CD4-positive, alpha-beta T cell treated with Interleukin-6 for 4 hours (primary cell): ENCODE measurements at places on chromosomes 1 and 21.

DNA sequence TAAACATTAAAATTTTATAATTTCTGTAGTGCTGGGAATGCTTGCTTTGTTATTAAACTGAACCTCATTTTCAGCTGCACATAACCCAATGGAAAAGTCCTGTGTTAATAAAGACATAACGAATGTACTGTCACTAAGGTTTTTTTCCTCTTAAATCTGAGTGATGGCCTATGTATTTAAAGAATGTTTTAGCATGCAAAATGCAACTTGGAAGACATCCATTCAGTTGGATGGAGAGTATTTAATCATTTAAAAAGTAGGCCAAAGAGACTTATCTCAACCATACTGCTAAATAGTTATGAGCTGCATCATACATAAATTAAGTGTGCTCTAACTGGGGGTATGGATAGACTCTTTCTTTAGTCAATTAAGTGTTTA lies 48.5 kb downstream of the RWDD3 start:
- no peak for DNase-seq

GRCh38 chr1:230204842-230205241 lies 137.8 kb downstream of the GALNT2 start:
- no peak for DNase-seq

GRCh38 chr1:60345621-60346020 lies 272.1 kb upstream of the C1orf87 start:
- DNase-seq: no peak

GRCh38 chr1:38336301-38336923 lies 289.8 kb upstream of the POU3F1 start:
- no peak for DNase-seq

- no peak for DNase-seq
Measured at GRCh38 chr1:226692051-226692792, 46.9 kb downstream of the ITPKB start.

- no peak for DNase-seq
Measured at GRCh38 chr21:43604505-43605204, 54.6 kb downstream of the HSF2BP start.

GRCh38 chr1:230509281-230509977 lies 83.3 kb upstream of the PGBD5 start:
- DNase-seq: no peak

GRCh38 chr21:34812504-34813265 lies 143.9 kb downstream of the CLIC6 start:
- DNase-seq: no peak

DNA sequence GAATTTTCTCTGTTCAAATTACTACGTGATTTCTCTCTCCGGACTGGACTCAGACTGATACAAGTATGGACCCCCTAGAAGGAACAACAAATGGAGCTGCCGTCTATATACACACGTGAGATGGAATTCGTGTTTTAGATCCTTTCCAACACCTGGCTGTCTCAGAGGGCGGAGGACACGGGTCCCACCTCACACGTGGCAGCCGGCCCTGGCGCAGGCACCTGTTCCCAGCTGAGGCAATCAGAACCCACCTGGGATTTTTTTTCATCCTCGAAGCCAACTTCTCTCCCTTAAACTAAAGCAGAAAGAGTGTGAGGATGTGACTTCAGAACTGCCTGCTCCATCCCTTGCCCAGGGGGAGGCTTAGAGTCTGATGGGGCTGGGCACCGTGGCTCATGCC lies 34.1 kb upstream of the SCCPDH start:
- DNase-seq: no peak

DNA sequence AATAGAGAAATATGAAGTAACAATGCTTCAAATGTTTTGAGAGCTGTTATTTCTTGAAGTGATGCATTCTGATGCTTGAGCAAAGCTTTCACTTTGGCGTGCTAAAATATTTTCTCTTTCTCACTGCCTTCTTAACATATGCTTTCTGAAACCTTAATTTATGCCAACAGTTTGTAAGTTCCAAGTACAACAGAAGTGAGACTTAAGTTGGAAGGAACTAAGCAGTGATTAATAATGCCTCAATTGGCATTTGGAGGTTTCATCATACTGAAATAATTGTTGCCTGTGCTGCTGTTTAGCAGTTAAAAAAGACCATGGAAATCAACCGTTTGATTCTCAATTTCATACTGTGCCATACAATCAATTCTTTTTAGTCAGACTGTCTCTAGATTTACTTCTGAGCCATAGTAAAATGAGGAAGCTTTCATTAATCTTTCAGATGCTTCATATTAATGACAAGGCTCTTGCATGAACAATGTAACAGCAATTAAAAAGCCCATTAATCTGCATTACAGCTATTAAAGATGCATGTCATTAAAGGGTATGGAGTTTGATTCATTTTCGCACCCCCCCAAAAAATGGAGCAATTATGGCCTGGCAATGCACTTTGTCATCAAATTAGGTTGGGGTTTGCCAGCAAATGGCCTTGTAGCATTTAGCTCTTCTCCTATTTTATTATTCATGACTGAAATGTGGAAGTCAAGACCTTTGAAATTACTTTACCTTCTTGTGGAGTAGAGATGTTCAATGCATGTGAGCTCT lies 375.3 kb downstream of the USH2A start:
- DNase-seq: no peak

DNA sequence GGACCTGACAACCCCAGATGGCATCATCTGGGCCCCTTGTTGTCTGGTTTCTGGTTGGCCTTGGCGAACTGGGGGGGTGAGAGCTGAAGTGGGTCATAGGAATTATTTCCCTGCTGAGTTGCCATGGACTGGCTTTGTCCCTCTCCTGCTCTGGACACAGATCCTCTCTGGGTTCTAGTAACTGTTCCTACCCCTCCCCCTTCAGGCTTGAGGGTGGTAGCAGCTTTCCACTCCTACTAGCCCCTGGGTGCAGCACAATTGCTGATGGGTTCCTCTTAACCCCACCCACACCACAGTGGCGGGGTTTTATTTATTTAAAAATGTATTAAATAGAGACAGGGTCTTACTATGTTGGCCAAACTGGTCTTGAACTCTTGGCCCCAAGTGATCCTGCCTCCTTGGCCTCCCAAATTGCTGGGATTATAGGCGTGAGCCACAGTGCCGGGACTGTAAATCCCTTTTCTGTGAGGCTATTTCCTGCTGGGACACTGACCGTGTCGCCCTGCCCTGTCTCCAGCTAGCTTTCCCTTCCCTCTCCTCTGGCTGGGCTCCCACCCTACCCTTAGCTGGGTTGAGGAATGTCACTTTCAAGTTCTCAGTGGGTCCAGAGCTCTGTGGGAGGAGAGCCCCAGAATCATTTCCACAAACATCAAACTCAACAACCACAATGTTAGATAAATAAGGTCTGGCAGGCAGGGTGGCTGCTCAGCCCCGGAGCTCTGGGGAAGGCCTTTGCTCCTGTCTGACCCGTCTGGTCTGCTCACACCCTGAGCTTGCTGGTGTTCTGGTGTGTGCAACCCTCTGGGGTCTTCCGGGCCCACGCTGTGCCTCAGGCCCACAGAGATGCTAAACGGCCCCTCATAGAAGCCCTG lies 112.7 kb upstream of the WNT4 start:
- DNase-seq: no peak

DNA sequence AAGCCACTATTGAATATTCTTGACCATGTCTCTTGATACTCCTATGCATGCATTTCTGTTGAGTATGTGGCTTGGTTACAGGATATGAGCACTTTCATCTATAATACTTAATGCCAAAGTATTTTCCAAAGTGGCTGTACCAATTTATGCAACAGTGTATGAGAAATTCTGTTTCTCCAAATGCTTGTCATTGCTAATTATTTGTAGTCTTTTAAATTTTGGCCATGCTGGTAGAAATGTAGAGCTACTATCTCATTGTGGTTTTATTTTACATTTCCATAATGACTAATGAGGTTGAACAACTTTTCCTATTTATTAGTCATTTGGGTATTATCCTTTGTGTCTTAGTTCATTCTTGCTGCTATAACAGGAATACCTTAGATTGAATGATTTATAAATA lies 71.4 kb upstream of the TSPAN2 start:
- no peak for DNase-seq

- no peak for DNase-seq
Measured at GRCh38 chr1:191575746-191576145, 582.5 kb upstream of the RGS18 start.

DNA sequence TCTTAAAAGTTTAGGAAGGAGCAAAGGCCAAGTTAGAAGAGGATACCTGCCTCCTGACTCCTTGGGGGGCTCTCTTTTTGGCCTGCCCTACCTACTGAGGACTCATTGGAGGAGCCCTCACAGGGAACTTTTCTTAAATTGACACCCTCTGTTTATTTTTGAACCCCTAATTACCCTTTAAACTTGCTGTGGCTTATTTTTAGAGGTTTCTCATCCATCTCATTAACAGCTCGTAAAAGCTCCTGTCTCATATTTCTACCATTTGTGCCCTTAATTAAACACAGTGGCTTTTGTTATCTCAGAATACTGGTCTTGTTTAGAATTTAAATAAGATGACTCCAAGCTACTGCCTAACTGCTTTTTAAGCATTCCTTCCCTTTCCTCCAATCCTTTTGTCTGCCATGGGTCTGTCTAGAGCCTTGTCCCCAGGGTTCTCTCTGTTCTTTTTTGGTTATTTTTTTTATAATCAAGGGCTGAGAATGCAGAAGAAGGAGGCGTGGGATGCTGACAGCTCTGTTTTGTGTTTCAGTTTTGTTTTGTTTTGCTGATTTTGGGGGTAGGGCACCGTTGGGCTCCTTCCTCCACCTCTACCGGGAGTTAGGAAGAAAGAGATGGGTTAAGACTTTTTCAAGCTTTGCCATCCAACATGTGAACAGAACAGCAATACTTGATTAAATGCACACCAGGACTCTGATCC lies 78.0 kb downstream of the SYT6 start:
- DNase-seq: no peak

DNA sequence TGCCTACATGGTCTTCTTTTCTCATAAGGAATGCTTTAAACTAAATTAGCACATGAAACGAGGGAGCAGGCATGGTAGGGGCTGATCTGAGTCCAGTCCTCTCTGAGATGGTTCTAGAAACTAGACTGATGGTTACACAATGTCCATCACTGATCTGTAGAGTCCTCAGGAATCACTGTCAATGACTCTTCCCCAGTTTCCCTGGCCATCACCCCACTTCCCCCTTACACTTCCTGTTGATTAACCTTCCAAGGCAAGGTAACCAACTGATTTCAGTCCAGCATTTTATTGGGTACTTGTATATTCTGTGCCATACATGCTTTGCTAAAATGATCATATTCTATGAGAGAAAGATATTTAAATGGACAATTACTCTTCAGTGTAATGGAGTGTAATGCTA lies 100.6 kb upstream of the ARTN start:
- no peak for DNase-seq

GRCh38 chr1:67710417-67710816 lies 25.4 kb downstream of the GADD45A start:
- DNase-seq: no peak
